T-helper 2 cell (primary cell): ENCODE measurements at places on chromosomes 2 and 18.
A peak's percentile ranks its signal among the peaks of the same experiment; 100 is the strongest.

- no peak for DNase-seq
These were observed 1193.5 kb upstream of the ACVR2A start for GRCh38 chr2:146651361-146651760.

GRCh38 chr2:75390169-75390568 is 170.6 kb downstream of the EVA1A start:
- DNase-seq, result no peak

DNA sequence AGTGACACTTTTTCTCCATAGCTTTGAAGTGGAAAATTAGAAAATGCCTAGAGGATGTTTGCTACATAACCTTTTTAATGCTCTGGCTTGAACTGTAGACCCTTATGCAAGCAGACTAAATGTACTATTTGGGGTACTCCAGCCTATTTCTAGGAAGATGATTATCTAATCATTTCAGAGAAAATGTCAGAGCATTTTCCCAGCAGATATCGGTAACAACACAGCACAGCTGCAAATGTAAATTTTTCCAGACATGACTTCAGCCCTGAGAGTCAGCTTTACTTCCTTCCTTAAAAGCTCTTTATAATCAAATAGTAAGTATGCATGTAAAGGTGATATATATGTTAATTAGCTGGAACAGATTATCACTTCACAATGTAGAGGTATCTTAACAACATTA is 1647.1 kb downstream of the SUCLG1 start:
- DNase-seq, result no peak

- no peak for DNase-seq
These were observed 143.8 kb upstream of the THUMPD2 start for GRCh38 chr2:39922679-39923405.

- no peak for DNase-seq
These were observed 46.8 kb downstream of the GULP1 start for GRCh38 chr2:188338463-188338862.

GRCh38 chr2:233247116-233247515 is 4.4 kb upstream of the ATG16L1 start:
- DNase-seq, result no peak

- no peak for DNase-seq
These were observed 32.0 kb downstream of the ERCC3 start for GRCh38 chr2:127261804-127262406.

- DNase-seq, result no peak
These were observed 57.5 kb downstream of the UBE2E3 start for GRCh38 chr2:181037922-181038321.

GRCh38 chr2:152508446-152508845 is 173.5 kb downstream of the FMNL2 start:
- DNase-seq, result no peak

DNA sequence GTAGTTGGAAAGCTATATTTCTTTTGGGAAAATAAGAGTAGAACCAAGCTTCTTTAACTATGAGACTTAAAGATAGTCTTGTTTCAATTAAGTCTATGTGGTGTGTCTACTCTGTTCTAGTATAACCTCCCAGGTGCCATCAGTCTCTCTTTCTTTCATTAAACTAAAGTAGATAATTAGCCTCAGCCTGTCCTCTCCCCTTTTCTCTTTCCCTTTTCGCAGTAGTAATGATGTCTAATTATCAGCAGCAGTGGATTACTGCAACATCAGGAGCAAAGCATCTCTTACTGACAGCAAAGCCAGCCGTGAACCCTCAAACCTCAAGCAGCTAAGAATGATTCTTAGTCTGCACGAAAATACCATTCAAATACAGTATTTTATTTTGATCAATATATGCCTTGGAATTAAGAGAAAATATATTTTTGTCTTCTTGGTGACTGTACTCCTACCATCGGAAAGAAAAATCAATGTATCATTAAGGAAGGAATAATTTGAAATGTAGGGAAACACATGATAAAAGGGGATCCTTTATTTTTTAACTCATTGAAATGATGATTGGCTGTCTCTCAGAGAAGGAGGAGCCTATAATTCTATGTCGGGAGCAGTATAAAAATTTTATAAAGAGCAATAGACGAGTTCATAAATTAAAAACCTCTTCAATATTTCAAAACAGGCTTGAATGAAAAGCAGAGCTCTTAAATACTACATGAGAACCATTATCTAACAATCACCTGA is 4.5 kb downstream of the NOL4 start:
- no peak for DNase-seq

DNA sequence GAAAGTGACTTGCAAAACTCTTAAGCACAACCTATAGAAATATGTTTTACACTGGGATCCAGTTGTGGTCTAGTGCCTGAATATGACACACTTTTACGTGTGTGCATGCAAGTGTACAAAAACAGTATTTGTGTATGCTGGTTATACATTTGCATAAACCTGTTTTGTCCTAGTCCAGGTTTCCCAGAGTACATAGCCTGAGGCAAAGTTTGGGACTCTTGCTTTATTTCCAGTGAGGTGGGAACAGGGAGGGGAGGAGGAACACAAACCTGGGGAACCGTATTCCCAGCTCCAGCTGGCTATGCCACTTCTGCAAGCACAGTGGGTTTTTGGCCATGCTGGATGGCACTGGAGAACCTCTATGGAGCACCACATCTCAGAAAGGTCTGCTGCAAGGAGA is 481.1 kb upstream of the HS6ST1 start:
- no peak for DNase-seq

DNA sequence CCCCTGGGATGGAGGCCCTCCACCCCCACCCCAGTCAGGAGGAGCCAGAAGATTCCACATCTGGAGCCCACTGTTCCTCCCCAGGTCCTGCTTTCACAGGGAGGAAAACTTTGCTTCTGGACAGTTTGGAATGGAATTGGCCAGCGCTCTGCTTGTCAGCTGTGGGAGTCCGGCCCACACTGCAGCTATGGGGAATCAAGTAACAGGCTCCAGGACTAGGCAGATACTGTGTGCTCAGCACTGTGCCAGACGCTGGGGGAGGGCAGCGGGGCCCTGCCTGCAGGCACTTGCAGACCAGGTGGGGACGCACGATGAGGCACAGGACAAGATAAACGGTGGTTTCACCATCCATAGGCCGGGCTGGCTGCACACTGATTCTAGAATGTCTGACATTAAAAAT is 114.0 kb downstream of the STPG4 start:
- no peak for DNase-seq

- DNase-seq, result no peak
These were observed 433.1 kb upstream of the RAB12 start for GRCh38 chr18:8176109-8176508.

DNA sequence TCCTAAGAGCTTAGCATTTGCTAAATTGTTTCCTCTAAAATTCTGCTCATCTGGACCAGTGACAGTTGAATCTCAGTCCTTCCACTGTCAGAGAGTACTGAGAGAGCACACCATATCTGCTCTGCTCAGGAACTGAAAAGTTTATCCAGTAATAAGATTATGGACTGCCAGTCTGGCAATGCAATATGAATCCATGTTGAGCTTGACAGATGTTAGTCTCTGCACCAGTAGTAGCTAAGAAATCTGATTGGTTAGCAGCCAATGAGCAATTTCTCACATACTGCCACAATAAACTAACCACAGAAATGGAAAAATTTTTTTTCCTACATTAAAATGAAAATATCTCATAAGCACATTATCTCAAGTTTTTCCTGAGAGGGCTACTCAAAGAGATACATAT is 2.3 kb downstream of the PRKD3 start:
- no peak for DNase-seq

GRCh38 chr2:113187771-113188170 is 14.0 kb downstream of the PSD4 start:
- no peak for DNase-seq

DNA sequence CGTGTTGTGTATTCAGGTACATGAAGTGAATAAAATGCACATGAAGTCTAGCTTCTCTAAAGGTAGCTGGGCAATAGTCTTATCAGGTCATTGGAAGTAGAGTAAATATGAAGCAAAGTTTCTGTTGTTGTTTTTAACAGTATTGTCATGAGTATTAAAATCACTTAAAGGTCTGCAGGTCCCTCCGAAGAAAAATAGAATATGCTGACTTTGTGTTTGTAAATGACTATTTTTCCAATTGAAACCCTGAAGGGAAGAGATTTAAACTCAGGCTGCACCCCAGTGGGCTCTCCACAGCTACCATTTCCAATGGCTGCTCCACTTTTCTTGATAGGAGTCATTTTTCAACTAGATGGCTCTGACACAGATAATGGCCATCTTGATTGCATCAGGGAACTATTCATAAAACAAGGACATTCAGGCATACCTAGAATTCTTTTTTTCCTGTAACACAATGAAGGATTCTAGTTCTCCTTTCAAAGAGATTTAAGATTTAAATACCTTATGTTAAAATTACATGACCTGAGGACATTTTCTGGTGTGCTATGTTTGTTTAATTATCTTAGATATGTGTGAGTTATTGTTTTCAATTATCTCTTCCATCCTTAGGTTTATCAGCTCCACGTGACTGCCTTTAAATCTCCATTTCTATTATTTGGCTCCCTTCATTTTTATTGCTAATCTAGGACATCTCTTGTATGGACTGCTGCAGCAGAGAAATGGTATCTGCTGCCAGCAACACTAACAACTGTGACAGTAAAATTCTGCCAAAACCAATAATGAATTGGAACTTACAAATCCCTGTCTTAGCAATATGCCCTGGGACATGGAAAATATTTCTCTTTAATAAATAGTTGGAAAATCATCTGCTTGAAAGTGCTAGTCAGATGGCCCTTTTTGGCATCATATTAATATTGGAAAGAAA is 149.2 kb upstream of the NOSTRIN start:
- no peak for DNase-seq

DNA sequence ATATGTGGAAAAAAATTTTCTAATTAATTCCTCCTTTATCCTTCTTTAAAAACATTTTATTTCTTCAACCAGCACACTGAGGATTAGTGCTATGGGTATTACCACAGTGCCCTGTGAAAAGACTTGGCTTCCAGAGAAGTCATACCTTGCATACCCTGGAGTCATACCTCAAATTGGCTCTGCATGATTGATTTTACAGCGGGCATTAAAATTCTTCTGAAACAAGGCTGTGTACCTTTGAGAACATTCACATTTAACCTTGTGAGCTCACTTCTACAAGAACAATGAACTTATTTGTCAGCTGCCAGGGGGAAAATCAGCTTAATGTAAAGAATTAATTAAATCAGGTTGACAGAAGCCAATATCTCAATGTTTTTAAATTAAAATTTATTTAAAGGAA is 44.6 kb downstream of the SLC35F5 start:
- DNase-seq, result no peak

DNA sequence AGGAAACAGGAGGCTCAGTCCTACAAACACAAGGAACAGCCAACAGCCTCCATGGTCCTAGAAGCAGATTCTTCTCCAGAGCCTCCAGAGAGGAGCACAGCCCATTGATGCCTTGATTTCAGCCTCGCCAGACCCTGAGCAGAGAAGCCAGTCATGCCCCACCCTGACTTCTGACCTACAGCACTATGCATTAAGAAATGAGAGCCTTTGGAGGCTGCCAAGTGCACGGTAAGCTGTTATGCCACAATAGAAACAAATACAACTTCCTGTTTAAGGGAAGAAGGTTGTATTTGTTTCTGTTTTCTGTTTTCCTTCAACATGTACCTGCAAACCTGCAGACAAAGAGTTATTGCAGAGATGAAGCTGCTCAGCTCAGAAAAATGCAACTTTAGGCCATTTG is 181.3 kb upstream of the AGAP1 start:
- no peak for DNase-seq

- DNase-seq, result peak; percentile 52
These were observed at the start of gene ITPRIPL1 for GRCh38 chr2:96325041-96325883. TSS of gene ITPRIPL1 (plus strand) at chr2:96325317. CDS start at chr2:96325840, 523 bp downstream.

DNA sequence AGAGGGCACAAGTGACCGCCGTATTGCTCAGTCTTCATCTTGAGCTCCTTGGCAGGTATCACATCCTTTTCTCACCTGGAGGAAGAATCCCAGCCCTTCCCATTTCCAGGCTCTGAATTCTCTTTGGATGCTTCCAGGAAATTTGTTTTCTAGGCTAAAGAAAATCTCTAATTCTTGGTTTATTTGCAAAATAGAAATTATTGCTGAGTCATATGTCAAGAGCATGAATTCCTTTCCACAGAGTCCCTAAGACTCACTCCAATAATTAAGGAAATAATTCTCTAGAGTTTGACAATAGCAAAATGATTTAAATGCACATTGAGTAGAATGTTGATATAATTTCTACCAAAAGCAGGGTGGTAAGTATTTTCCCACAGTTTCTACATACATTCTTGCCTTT is 16.3 kb upstream of the CCDC68 start:
- DNase-seq, result no peak

DNA sequence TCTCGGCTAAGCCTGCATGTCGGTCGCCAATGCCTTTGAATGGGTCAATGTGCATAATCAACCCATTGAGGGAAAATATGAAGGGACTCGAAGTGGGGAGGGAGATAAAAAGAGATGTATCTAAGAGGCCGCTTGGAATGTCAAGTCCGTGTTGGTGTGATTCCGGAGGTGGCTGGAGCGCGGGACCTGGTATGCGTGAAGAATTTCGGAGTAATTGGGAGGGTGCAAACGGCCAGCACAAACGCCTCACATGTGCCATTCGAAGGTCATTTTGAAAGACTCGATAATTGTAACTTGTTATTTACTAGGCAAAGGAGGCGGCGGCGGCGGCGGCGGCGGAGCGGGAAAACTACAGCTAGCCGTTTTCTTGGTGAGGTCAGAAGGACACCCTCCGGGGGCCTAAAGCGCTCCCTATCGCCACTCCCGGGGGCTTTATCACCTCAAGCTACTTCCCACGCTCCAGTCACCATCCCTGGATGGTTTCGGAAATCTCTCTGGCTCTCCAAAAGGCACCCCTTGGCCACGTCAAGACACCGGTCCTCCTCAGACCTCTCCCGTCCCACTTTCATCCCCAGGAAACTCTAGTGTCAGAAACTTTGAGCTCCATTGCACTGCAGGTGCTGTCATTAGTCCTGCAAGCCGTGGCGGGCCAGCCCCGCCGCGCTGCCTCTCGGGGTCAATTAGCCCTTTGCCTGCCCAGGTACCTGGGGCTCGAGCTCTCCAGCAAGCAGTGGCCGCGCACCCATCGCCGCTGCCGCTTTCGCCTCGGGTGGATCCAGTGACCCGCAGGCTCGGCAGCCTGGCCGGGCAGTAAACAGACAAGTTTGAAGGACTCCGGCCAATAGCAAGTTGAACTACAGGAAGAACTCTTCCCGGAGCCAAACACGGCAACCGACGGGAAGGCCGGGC is 1.5 kb downstream of the ERBB4 start:
- no peak for DNase-seq

DNA sequence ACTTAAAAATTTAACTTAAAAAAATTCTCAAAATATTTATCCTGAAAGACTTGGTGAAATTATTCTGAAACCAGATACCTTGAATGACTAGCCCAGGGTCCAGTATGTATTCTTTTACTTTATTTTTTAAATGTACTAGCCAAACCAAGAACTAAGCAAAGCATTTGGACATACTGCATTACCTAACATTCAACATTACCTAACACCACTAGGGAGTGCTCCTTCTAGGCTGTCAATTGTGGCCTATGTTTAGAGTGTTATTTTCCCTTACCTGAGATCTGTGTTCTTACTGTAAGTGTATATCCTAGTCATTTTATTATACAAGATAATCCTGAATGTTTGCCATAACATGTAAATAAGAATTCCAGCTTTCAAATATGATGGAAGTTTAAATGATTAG is 496.6 kb downstream of the PTPRM start:
- no peak for DNase-seq
